ENCODE measurements at places on chromosomes 7 and 10.

DNA sequence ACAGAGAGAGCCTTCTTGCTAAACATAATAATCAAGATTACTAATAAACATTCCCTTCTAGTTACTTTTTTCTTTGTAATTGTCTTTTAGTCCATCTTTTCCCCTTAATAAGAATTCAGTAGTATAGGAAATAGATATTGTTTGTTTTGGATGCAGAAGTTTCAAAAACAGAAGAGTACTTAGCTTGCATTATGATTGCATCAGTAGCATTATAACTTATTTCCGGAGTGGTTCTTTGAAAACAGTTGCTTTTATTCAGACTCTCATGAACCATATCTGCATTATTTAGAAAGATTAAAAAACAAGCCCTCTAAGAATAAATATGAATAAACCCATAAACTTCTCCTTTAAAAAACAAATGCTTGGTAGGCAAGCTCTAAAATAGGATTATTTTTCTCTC is 34.0 kb upstream of the DKK1 start:
- DNase-seq: no peak

- DNase-seq: no peak
Observed at GRCh38 chr10:110181451-110181850, 26.0 kb upstream of the MXI1 start.

- DNase-seq: no peak
Observed at GRCh38 chr7:112053737-112054069, 152.5 kb downstream of the DOCK4 start.

GRCh38 chr10:125844751-125845221 is 21.4 kb downstream of the BCCIP start:
- no peak for DNase-seq

- no peak for DNase-seq
Observed at GRCh38 chr10:117544004-117544701, 1.6 kb downstream of the EMX2 start.

- DNase-seq: no peak
Observed at GRCh38 chr10:69400936-69401335, 15.8 kb downstream of the TACR2 start.

- no peak for DNase-seq
Observed at GRCh38 chr10:68086910-68087684, 12.0 kb upstream of the HERC4 start.

DNA sequence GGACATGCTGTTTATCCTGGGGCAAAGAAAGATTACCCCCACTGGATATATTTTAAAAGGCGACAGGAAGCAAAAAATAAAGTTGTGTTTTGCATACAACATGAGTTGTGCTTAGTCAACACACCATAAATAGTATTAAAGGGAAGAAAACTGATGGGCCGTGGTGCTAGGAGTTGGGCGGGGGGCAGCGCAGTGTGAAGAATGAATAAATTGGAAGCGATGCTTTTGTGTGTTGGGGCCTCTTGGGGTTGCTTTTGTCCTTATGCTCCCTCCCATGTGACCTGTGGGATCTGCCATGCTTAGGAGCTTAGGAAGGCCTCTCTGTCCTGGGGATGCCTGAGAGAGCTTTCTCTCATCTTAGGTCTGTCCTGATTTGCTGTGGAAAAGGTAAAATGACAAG is 35.0 kb upstream of the AGR3 start:
- no peak for DNase-seq

DNA sequence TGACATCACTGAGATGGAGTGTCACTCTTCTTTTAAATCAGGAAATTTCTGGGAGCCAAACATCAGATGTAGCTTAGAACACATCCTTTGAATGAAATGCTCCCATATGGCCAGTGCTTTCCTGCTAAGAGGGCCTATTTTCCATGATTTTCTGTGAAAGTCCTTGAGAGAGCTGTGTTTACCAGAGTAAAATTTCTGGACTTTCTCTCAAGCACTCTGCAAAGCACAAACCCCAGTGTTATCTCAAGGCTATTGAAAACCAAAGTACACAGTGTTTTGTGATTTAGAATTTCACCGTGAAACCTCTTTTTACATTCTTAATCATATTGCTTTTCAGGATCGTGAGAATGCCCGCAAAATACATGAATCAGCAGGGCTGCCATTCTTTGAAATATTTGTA is 54.0 kb downstream of the PAPSS2 start:
- DNase-seq: no peak

DNA sequence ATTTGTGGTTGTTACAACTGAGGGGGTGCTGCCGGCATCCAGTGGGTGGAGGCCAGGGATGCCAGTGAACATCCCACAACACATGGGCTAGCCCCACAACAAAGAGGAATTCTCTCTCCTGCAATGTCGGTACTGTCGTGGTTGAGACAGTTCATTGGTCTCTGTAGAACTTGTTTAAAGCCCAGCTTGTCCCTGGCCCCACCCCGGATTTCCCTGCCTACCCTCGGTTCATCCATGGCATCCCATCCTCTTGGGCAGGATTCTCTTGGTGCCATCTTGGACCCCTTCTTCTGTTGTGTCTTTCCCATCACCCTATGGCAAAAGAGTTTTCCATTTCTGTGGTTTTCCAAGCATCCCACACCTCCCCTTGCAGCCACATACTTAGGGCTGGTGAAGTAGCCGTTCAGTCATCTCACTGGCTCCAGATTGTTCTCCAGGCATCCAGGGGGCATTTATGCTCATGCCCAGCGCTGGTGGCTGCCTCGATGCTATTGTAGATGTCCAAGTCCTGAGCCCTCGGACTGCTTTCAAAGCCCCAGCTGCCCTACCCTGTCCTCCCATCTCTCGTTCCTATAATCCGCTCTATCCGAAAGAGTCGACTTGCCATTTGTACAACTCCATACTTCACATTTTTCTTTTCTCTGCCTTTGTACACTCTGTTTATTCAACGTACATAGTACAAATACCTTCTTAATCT is 39.2 kb downstream of the MGMT start:
- DNase-seq: no peak

DNA sequence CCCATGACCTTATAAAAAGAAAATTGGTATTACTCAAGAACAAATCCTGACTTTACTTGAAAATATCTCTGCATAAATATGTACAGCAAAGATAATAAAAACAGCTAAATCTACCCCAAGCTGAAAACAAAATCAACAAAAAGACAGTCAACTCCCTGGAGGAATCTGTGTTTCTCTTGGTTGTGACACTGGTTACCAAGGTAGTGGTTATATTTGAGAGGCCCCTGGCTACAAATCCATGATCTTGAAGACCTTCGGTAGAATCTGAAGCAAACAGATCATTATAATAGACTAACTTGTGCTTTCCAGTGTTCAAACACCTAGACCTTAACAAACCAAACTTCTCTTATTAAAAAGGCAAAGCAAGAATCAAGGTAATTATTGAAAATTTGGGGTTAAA is 123.9 kb upstream of the SGCE start:
- no peak for DNase-seq

DNA sequence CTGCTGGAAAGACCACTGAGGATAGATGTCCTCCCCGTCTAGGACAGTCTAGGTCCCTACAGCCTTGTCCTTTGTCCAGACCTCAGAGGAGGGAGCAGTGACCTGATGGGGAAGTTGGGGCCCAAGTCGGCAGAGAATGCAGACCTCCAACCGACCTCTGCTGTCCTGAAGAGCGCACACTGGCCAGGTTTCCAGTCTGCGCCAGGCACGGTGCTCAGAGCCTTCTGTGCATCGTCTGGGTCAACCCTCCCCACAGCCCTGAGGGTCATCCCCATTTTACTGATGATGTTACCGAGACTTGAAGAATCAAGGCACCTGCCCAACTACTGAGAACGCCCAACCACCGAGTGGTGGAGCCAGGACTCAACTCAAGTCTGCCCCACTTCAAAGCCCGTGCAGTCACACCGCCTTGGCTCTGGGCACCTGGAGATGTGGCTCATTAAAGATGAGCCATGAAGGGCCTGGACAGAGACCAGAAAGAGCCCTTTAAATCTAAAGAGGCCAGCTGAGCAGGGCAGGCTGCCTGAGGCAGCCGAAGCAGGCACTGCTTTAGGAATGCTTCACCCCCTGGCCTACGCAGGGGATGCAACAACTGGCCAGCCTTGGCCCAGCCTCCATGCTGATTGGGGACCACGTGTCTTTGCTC is 4.4 kb downstream of the ITPRIP start:
- no peak for DNase-seq

GRCh38 chr10:102996876-102997275 is 78.8 kb downstream of the CNNM2 start:
- DNase-seq: no peak

DNA sequence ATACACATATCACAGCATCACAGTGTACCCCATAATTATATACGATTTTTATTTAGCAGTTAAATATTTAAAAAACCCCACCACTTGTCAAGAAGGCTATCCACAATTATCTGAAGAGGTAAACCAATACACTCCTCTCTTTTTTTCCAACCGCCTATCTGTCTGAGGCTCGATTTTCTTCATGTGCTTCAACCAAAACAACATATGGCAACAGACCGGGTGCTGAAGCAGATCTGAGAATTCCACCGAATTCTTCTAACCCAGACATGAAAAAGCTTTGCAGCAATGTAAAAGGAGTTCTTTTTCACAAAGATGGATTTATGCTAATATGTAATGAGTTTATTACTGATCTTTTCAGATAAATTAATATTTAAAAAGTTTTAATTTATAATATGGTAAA is 132.4 kb upstream of the RHEB start:
- no peak for DNase-seq

- no peak for DNase-seq
Observed at GRCh38 chr10:128779416-128779815, 653.2 kb upstream of the MKI67 start.

DNA sequence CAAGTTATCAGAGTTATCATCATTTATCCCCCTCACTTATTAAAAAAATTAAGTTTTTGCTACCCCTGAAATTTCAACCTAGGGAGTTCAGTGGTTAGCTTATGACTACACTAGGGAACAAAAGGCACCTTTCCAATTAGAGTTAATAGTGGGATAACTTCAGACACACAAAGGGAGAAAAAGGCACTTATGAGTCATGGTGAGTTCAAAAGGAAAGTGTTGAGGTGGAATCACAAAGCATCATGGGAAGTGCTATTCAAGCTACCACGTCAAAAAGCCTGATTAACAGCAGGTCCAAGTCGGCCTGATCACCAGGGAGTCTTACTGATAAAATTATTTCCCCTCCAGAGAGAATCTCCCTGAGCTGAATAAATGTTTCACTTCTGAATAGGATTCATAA is 165.7 kb downstream of the C7orf25 start:
- no peak for DNase-seq

GRCh38 chr7:114008696-114009095 is 89.9 kb upstream of the PPP1R3A start:
- DNase-seq: no peak

GRCh38 chr7:71842381-71842780 is 569.8 kb downstream of the CALN1 start:
- DNase-seq: no peak

GRCh38 chr10:75404815-75405597 is 3.4 kb upstream of the ZNF503 start:
- no peak for DNase-seq

DNA sequence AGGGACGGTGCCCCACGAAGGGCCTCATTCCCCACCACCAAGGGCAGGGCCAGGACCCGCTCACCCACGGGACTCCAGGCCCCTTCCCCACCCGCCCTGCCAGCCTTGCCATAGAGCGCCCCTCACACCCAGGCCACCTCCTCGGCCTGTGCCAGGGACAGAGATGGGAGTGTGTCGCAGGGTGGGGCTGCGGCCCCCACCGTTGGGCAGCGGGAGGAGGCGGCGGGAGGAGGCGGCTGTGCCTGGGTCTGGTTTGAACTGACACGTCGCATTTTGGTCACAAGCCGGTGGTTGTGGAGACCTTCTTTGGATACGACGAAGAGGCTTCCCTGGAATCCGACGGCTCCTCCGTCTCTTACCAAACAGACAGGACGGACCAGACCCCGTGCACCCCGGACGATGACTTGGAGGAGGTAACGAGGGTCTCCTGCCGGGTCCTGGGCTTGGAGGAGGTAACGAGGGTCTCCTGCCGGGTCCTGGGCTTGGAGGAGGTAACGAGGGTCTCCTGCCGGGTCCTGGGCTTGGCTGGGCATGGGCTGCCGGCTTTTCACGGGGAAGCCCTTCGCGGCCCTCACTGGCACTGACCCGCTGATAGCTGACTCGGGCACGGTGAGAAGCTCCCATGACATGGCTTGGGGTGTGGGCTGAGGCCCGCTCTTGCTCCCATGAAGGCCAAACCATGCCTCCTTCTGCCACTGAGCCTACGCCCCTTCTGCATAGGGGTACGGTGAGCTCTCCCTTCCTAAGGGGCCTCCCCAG is 46.4 kb upstream of the DPYSL4 start:
- no peak for DNase-seq

GRCh38 chr7:6148724-6149360 is 117.7 kb downstream of the ANKRD61 start:
- no peak for DNase-seq

DNA sequence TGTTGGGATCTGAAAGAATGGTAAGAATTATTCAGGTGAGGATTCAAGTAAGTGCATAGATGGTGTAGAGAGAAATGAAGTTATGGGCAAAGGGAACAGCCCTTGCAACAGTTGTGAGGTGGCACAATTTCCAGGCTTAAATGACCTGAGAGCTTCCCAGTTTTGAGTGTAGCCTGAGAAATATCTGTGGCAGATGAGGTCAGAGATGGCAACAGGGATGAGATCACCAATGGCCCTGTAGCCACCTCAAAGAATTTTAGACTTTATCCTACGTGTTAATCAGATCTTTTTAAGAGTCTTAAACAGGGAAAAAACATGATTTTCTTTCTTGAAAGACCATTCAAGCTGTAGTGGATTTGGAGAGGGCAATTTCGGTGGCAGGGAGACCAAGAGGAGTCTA is 1.9 kb upstream of the NRF1 start:
- no peak for DNase-seq

DNA sequence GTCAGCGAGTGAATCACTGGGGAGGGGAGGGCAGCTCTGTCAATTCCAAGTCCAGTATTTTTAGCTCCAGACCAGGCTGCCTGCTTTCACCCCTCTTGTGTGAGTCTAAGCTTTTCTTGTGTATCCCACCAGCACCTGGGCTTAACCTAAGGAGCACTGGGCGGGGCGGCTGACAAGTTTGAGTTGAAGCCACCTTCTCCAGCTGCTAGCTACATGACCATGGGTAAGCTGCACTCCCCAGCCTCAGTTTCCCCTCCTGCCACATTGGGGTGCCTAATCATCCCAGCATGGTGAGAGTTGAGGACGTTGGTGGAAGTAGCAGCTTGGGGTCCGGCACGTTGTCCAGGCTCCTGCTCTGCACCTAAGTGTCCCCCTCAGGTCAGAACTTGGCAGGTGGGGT is 89.8 kb upstream of the PCBD1 start:
- no peak for DNase-seq

DNA sequence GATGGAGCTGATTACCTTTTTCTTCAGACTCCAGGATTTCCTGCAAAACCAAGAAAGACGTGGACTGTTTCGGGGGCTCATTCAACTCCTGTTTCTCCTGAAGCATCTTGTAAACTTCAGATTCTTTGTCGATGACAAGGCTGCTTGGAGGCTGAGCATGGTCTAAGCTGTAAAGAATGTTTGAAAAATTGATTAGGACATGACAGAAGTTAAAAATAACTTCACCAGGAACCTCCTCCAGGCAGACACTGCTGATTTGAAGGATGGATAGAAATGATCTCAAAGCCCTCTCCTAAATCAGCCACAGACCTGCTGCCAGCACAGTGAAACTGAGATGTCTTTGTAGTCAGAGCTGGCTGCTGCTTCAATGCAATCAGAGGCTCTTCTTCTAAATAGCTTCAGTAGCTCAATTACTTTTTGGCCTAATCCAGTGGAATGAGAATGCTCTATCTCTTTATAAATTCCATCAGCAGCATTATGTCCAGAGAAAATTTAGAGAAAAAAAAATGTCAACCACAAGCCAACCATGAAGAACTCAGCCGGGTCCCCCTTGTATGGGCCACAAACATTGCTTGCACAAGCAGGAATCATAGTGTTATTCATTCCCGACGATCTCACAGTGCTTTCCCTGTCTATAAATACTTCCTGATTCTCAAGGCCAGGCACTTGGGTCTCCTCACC is 43.5 kb downstream of the PDLIM1 start:
- no peak for DNase-seq

All from GM12891 (cell line).